ENCODE measurements at places on chromosomes 3 and 15.

GRCh38 chr3:194404365-194405140, 5.5 kb upstream of the GP5 start:
- DNase-seq = peak; percentile 26

DNA sequence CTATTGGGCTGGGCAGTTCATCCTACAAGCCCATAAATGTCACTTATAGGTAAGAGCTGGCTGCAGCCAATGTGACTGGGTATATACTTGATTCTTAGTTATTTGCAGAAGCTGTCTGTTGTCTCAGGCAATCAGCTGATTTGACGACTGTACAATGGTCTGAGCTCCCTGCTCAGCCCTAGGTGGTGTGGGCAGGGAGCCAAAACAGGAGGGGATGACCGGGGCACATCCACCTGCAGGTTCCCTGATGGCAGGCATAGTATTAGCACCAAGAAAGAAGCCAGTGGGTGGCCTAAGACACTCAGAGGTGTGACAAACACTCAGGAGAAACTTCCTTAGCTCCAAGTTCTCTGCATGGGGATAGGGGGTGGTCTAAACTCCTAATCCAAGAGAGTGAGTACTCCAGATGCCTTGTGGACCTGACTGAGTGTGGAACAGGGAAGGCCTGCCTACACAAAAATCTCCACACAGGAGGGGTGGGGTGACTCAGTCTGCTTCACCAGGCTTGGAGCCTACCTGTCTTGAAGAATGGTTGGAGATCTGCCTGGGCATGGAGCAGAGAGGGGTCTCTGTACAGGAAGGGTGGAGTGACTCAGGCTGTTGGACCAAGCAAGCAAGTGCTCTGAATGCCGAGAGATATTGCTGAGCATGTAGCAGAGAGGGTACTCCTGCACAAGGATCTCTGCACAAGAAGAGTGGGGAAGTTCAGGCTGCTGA, 690.4 kb upstream of the NAALADL2 start:
- DNase-seq = no peak

DNA sequence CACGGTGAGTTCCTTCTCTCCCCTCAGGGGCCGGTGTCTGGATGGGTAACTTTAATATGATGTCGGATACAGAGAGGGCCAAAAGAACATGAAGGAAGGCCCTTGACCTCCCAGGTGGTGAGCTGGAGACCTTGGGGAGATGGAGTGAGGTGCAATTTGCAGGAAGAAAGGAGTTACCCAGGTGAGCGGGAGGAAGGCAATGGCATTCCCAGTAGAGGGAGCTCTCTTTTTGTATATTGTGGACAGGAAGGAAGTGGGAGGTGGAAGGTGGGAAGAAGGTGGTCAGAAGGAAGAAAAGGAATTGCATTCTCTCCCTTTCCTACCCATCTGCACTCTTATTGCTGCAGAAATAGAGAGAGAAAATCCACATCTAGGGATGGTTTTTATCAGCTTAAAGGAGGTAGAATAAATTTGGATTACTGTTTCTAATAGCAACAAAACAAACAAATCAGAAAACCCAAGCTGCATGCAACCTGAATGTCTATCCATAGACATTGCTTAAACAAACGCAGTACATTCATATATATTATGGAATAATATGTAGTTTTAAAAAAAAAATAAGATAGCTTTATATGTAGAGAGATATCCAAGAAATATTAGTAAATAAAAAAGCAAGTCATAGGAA, 169.0 kb upstream of the TSC22D2 start:
- no peak for DNase-seq

GRCh38 chr3:32203854-32204253, 34.6 kb upstream of the CMTM8 start:
- DNase-seq = no peak

- DNase-seq = no peak
Measured at GRCh38 chr15:69424001-69424400, 9.9 kb downstream of the KIF23 start.

- DNase-seq = no peak
Measured at GRCh38 chr3:27353221-27353620, 16.0 kb downstream of the NEK10 start.

GRCh38 chr3:143286392-143287010, 166.9 kb downstream of the CHST2 start:
- no peak for DNase-seq

GRCh38 chr15:25611603-25612002, 172.8 kb upstream of the UBE3A start:
- no peak for DNase-seq

GRCh38 chr15:56917652-56918045, 795 bp upstream of the TCF12 start:
- no peak for DNase-seq

DNA sequence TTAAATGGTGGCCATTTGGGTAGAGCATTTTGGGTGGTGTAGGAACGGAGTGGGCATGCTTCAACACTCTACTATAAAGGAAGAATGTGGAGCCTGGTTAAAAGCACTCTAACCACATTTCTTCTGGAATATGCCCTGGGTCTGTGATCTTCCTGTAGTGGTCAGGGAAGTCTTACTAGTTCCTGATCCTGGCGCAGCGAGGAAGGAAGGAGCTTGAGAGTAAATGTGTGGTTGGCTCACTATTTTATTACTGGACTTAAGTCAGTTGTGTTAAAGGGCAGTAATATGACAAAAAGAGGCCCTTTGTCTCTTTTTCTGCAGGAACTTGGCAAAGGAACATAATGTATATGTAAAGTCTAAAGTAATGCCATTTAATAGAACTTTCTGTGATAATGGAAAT, 197.6 kb upstream of the ZPLD1 start:
- DNase-seq = no peak

DNA sequence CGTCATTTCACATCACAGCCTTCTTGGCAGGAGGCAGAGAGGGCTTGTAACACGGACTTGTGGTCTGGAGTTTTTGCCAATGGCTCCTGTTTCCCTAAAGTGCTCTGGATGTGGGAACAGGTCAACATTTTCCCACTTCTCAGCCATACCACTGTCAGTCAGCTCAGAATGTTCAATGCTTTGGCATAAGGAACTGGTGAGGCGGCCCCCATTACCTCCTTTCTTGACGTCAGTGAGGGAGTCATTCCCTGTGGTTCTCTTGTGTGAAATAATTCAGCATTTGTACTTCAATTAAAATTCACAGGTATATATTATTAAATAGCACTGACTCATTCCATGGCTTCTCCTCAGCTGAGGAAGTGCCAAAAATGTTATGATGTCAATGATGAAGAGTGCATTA, 167.1 kb downstream of the P3H2 start:
- DNase-seq = no peak

DNA sequence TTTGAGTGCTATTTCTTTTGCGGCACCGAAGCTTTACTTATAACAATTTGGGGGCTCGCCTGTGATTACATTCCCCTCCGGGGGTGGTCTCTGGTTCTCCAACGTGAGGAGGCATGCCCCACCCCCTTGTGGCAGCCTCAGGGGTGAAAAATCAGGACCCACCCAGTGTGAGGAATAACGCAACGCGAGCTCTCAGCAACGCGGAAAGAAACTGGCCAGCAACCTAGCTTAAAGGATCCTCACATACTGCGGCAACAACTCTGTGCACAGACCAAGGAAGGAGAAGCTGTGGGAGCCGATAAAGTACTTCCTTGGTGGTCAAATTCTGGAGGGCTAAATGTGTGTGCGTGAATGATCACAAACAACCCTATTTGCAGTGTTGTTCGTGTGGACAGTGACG, 5.8 kb downstream of the IQCF1 start:
- no peak for DNase-seq

- DNase-seq = no peak
Measured at GRCh38 chr3:43531835-43532234, 90.0 kb downstream of the ANO10 start.

DNA sequence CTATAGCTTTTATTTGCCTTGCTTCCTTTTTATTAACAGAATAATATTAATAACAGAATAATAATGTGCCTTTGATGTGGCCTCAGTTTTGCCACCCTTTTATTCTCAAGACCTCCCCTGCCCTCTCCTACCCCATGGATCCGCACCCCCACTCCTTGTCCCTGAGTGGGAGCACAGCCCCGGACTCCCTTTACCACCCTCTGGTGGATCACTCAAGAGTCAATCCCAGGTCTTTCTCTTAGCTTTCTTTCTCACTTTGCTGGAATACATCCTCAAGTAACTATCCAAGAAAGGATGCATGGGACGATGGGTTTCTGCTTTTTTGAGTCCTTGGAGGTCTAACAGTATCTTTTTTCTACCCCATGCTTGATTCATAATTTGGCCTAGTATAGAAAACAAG, 63.4 kb downstream of the KLF13 start:
- no peak for DNase-seq

GRCh38 chr3:16300881-16301359, 35.9 kb downstream of the OXNAD1 start:
- DNase-seq = no peak

DNA sequence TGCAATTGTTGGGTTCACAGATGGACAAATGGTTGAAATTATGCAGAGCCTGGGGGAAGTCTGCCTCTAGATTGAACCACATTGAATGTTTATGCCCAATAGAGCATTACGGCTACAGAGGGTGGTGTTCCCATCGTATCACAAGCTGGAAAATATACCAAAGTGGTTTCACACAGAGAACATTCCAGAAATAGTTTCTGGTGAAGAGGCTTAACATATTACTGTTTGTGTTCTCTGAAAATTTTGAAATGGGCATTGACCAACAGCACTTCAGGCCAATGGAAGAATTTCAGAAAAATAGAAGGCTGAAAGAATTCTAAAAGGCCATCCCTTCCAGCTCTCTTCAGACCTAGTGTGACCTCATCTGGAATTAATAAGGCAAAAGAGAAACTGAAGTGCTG, 203.9 kb downstream of the NEK10 start:
- no peak for DNase-seq

- no peak for DNase-seq
Measured at GRCh38 chr3:45480871-45481270, 92.5 kb downstream of the LARS2 start.

DNA sequence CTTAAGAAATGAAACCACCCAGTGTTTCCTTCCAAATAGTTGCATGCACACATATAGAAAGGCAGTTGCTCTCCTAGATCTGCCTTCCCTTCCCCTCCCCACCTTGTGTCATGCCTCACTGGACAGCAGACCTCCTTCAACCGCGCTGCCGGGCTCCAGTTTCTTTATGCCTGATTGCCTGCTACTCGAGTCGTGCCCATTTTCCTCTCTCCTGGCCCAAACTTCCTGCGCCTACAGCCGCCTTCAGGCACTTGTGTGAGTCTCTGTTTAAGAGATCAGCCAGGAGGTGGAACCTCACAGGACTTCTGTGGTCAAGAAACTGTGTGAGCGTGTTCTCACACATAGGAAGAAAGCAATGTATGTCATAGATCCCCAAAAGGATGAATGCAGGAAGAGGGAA, 8.8 kb upstream of the FAM107A start:
- DNase-seq = no peak

GRCh38 chr3:20194793-20195460, 8.9 kb upstream of the SGO1 start:
- no peak for DNase-seq

DNA sequence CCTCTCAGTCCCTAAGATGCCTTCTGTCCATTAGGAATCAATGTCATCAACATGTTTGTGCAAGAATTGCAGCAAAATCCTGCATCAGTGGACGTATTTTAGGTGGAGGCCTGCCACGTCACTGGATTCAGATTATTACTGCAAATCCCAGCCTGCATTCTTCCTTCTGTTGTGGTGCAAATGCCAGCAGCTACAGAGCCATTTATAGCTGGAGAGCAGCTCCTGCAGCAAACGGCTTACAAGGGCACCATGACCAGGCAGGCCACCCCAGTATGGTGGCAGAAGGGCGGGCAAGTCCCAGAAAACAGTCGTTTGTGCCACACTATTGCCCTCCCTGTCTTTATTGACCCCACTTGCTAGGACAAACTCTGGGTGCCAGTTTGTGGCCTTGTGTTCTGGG, 74.7 kb downstream of the SNRK start:
- no peak for DNase-seq

- no peak for DNase-seq
Measured at GRCh38 chr3:161266731-161267150, 45.6 kb downstream of the NMD3 start.

- no peak for DNase-seq
Measured at GRCh38 chr3:189320511-189320910, 148.7 kb downstream of the TPRG1 start.

GRCh38 chr3:193737191-193737751, 144.3 kb downstream of the OPA1 start:
- DNase-seq = no peak

GRCh38 chr3:111690242-111690641, 95.1 kb upstream of the ZBED2 start:
- no peak for DNase-seq

DNA sequence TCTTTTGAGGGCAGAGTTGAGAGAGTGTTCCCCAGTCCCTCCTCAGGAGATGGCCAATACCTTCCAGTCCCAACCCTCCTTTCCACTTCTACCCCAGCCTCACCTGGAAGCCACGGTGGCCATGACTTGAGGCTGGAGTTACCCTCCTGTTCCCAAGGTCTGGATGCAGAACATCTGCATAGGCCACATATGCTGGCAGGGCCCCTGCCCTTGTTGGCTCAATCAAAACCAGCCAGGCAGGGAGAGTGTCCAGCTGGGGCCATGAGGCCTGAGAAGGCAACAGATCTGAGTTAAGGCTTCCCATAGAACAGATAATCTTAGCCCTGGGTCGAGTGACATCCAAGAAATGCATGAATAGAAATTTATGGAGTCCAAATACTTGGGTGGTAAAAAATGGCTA, 23.6 kb upstream of the VIPR1 start:
- no peak for DNase-seq

DNA sequence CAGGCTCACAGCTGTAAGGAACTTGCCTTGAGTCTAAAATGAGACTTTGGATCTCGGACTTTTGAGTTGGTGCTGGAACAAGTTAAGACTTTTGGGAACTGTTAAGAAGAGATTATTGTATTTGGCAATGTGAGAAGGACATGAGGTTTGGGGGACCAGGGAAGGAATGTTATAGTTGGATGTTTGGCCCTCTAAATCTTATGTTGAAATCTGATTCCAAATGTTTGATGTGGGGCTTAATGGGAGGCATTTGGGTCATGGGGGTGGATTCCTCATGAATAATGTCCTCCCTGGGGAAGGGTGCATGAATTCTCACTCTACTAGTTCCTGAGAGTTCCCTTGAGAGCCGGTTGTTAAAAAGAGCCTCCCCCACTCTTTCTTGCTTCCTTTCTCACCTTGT, 18.5 kb upstream of the CHCHD6 start:
- no peak for DNase-seq

DNA sequence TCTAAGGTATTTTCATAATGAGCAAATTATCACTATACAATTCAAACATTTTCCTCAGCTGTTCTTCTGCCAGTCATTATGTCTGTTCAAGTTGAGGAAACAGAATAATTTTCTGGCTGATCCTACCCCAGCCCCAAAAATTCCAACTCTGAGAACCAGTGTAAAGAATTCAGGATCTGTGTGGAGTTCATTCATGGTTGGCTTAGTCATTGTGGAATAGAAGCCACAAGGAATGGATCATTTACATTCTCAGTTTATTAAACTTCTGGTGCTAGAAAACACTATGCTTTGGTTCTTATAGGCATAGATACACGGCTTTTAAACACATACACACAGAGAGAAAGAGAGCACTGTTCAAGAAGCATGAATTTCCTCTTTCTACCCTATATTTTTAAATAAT, 134.6 kb downstream of the CMSS1 start:
- no peak for DNase-seq
